ENCODE measurements at places on chromosomes 5 and 9.

GRCh38 chr9:89595646-89596045 is 9.2 kb upstream of the GADD45G start:
- no peak for DNase-seq

GRCh38 chr9:94931036-94931633 is 204.6 kb downstream of the AOPEP start:
- no peak for DNase-seq

DNA sequence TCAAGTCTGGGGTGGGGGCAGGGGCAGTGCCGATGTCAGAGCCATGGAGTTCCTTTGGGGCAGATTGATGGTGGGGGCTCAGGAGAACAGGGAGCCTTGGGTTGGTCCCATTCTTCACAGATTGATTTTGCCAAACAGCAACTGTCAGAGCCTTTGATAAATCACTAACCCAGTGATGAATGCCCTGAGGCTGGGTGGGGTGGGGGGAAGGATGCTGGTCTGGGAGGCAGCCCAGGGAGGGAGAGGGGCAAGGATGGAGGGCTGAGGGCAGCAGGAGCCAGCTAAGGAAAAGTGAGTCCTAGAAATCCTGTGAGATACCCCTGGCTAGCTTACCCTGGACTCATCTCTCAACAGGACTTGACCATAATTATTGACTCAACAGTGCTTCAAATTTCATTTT is 60.1 kb upstream of the ARAP3 start:
- DNase-seq: no peak

DNA sequence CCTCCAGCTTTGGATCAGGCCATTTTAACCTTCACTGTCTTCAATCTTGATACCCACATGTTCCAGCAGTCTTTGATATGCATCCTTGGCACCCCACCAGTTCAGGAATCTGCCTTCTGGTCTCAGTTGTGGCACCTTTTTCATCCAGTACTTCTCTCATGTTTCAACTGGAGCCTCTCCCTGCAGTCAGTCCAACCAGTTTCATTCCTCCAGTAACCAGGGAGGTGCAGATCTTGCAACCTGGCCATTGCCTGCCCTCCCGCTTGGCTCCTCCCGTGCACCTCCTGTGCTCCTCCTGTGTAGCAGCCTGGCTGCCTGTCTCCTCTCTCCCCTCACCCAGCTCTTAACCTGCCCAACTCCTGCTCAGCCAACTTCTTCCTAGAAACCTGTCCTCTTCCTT is 20.2 kb downstream of the FUBP3 start:
- DNase-seq: no peak

- no peak for DNase-seq
These were observed 60.6 kb downstream of the GGTA1 start for GRCh38 chr9:121439016-121439415.

DNA sequence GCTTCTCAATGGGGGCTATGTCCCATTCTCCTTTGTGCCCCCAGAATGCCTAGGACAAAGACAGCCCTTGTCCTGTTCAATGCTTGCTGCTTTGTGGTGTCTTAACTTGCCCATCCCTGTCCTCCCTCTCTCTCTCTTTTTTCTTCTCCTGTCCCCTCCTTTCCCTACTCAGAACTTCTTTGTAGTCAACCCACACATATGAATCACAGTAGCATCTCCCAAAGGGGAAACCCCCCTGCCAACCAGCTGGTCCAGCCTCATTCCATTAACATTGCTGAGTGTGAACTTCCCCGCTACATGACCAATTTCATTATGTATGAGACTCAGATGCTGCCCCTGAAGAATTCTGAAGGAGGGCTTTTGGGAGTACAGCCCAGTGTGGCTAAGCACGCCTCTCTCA is 408.3 kb downstream of the ENC1 start:
- DNase-seq: no peak

All from nucleus accumbens (tissue), 56 donors.